ENCODE measurements at places on chromosomes 4 and X. TPM values are rescaled to one million over a fixed set of nuclear protein-coding genes. Genes with fewer than 3 reads are reported as not detected.

The SNCA gene
- 1.7 TPM for total RNA-seq

The AFM gene
- total RNA-seq, result not detected

The PFKFB1 gene
- total RNA-seq, result 0.65 TPM

The TRIML1 gene
- not detected for total RNA-seq

The HS3ST1 gene
- 0.47 TPM for total RNA-seq

DNA sequence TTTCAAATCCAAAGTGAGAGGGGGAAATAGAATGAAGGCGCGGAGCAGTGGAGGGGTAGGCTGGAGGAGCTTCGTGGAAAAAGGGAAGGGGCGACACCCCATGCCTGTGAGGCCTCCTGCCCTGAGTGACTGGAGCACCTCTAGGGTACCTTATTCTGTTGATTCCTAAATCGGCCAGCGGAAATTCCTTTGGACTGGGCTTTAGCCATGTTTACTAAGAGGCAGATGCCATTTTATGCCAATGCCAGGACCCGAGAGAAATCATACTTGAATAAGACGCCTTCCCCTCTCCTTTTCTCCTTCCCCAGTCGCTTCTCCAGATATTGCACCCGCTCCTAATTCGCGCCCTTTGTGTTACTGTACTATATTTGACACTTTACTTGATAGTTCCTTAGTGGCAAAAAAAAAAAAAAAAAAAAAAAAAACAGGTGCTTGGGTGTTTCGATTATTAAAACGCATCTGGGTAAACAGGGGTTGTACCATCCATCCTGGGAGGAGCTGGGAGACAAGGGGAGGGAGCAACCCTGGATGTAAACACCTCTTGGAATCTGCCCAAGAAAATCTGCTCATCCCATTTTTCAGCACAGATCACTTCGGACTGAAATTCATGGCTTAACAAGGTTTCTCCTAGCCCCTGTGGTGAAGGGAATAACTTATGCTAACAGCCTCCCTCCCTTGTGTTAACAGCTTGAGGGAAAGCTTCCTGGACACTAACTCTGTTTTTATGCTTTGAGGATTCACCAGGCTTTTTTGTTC is 1.5 kb downstream of the BMP3 start:
- no peak for DNase-seq
- peak overlapping the region; percentile 77 for H3K4me3 ChIP-seq
- peaks cover 60% of the 10 kb centered on the region for H3K27me3 ChIP-seq
- peaks cover 15% of the 10 kb centered on the region for H3K4me1 ChIP-seq
- no peak overlapping the region for H3K27ac ChIP-seq

- peaks cover 7% of the 10 kb centered on the region for H3K4me1 ChIP-seq
- no peak overlapping the region for H3K4me3 ChIP-seq
- H3K27ac ChIP-seq, result no peak overlapping the region
- H3K27me3 ChIP-seq, result peaks cover 9% of the 10 kb centered on the region
- no peak for DNase-seq
These were observed 80.8 kb upstream of the ACSL1 start for GRCh38 chr4:184906480-184907097.

- H3K36me3 ChIP-seq, result no peaks in the 10 kb centered on the region
- no peak for DNase-seq
- no peaks in the 10 kb centered on the region for H3K4me1 ChIP-seq
- no peak overlapping the region for H3K4me3 ChIP-seq
These were observed 12.2 kb upstream of the FGF2 start for GRCh38 chr4:122814426-122814825.

GRCh38 chr4:7335344-7336066 is 99.2 kb downstream of the PSAPL1 start:
- H3K27ac ChIP-seq, result no peak overlapping the region
- no peak overlapping the region for H3K4me3 ChIP-seq
- no peaks in the 10 kb centered on the region for H3K27me3 ChIP-seq
- DNase-seq, result peak; percentile 77
- no peaks in the 10 kb centered on the region for H3K4me1 ChIP-seq

DNA sequence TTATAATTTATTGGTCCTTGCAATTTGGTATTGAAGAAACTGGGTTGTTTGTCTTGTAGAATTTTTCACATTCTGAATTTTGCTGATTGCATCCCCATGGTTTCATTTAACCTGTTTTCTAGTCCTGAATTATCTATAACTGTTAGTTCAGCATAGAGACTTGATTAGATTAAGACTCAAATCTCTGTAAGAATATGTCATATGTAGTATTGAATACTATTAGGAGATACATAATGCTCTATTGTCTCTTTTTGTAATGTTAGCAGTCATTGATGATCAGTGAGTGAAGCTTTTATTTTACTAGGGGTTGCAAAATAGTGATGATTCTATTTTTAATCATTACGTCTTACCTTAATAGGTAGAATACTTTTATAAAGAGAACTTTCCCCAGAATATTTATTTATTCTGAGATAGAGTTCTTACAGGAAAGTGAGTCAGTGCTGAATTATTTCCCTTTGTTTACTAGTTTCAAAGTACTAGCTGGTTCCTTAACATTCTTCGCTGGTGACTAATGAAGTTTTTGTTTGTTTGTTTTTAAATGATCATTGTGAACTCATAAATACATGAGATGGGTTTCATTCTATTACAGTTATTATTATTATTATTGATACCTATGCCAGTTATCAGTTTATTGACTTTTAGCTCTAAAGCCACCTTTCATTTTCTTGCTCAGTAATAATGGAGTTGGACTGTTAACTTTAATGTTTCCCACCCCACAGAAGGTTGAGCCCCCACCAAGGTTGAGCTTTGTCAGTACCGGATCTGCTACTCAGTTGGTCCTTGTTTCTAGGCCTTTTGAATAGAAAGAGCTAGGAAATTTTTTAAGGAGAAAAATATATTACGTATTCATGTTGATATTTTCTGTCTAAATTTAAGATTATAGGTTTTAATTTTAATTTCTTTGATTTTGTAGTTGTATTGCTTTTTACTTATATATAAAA is 102.3 kb downstream of the LARP1B start:
- no peak overlapping the region for H3K27ac ChIP-seq
- H3K27me3 ChIP-seq, result no peaks in the 10 kb centered on the region
- DNase-seq, result no peak
- no peaks in the 10 kb centered on the region for H3K4me1 ChIP-seq
- no peaks in the 10 kb centered on the region for H3K36me3 ChIP-seq

GRCh38 chr4:44538534-44538933 is 89.9 kb upstream of the KCTD8 start:
- no peaks in the 10 kb centered on the region for H3K4me1 ChIP-seq
- DNase-seq, result no peak
- no peaks in the 10 kb centered on the region for H3K27me3 ChIP-seq
- no peak overlapping the region for H3K4me3 ChIP-seq
- no peaks in the 10 kb centered on the region for H3K36me3 ChIP-seq

DNA sequence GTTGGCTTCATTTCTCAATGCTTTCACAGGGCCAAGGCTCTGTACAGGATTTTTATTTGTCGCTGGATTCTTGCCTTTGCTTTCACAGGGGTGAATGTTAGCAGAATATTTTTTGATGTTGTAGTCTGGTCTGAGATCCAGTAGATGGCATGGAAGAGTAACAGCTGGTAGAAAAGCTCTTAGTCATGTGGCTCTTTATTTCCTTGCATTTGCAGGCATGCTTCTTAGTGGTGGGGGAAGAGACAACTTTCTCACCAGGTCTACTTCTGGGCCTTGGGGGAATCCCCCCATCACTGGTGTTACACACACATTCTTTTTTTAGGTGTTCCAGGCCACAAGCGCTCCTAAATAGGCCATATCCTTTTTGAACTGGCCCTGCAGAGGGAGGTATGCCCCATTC is 58.2 kb upstream of the DKK2 start:
- peaks cover 2% of the 10 kb centered on the region for H3K27me3 ChIP-seq
- no peaks in the 10 kb centered on the region for H3K36me3 ChIP-seq
- H3K27ac ChIP-seq, result no peak overlapping the region
- DNase-seq, result no peak
- H3K4me3 ChIP-seq, result no peak overlapping the region
- no peaks in the 10 kb centered on the region for H3K4me1 ChIP-seq

DNA sequence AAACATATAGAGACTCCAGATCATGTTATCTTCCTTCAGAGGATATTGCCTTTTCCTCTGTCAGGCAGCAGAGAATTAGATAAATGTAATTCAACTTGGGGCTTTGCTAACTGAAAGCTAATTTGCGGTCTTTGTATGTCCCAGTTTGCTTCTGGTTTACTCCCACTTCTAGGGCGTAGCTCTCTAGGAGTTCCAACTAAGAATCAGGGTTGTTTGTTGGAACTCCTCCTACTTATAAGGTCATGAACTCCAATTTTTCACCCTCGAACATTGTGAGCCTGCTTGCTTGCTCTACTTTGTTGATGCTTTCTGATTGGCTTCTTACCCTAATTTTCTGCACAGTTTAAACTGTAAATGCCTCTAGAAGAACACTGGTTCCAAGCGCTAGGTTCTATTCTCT is 66.1 kb downstream of the FMR1NB start:
- no peak overlapping the region for H3K27ac ChIP-seq
- no peaks in the 10 kb centered on the region for H3K27me3 ChIP-seq
- no peak for DNase-seq
- H3K4me3 ChIP-seq, result no peak overlapping the region
- no peaks in the 10 kb centered on the region for H3K36me3 ChIP-seq

DNA sequence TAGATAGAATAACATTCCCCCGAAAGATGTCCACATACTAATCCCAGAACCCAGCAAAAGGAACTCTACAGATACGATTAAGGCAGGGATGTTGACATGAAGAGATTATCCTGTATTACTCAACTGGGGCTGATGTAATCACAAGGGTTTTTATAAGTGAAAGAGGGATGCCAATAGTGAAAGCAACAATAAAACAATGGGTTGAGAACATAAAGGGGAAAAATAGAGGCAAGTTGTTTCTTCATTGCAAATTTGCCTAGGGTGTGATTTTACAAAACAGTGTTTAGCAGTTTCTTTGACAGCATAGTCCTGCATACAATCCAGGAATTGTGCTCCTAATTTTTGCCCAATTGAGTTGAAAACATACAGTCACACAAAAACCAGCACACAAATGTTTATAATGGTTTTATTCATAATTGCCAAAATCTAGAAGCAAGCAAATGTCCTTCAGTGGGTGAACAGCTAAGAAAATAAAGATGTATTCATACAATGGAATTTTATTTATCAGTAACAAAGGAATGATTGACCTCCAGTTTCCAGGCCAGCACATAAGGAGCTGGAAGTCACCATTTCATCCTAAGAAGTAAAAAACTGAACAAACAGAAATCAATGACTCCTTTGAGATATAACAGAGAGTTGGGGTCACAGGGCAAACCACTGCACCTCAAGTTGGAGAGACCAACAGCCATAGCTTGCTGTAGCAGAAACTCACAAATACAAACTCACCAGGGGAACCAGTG is 107.2 kb downstream of the CENPC start:
- no peak for DNase-seq
- peaks cover 2% of the 10 kb centered on the region for H3K4me1 ChIP-seq
- peaks cover 40% of the 10 kb centered on the region for H3K36me3 ChIP-seq
- no peaks in the 10 kb centered on the region for H3K27me3 ChIP-seq

GRCh38 chrX:128739539-128739938 is 687.3 kb upstream of the ACTRT1 start:
- H3K27ac ChIP-seq, result no peak overlapping the region
- no peak for DNase-seq
- no peaks in the 10 kb centered on the region for H3K36me3 ChIP-seq

- H3K27ac ChIP-seq, result no peak overlapping the region
- no peak for DNase-seq
These were observed 29.2 kb downstream of the TBC1D9 start for GRCh38 chr4:140726776-140727500.

GRCh38 chrX:133658293-133658911 is 243.1 kb upstream of the GPC4 start:
- no peak for DNase-seq
- no peaks in the 10 kb centered on the region for H3K4me1 ChIP-seq
- H3K36me3 ChIP-seq, result no peaks in the 10 kb centered on the region
- H3K27me3 ChIP-seq, result no peaks in the 10 kb centered on the region

GRCh38 chr4:98828801-98829200 is 100.1 kb downstream of the EIF4E start:
- H3K4me1 ChIP-seq, result peaks cover 7% of the 10 kb centered on the region
- H3K27ac ChIP-seq, result no peak overlapping the region
- peaks cover 9% of the 10 kb centered on the region for H3K27me3 ChIP-seq
- DNase-seq, result peak; percentile 29
- H3K36me3 ChIP-seq, result no peaks in the 10 kb centered on the region

- H3K36me3 ChIP-seq, result no peaks in the 10 kb centered on the region
- H3K4me3 ChIP-seq, result no peak overlapping the region
- no peak overlapping the region for H3K27ac ChIP-seq
These were observed 60.4 kb downstream of the ZCCHC12 start for GRCh38 chrX:118883994-118884393.

DNA sequence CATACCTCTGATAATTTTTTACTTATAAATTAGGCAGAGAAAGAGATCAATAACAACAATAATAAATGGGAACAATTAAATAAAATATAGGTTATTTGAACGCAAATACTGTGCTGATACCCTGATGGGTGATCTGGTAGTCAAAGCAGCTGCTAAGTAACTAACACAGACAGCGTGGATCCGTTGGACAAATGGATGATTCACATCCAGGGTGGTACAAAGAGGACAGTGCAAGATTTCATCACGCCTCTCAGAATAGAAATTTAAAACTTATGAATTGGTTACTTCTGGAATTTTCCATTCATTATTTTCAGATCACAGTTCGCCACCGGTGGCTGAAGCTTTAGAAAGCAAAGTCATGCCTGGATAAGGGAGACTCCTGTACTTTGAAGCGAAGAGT is 1066.0 kb upstream of the ADGRL3 start:
- no peaks in the 10 kb centered on the region for H3K36me3 ChIP-seq
- no peaks in the 10 kb centered on the region for H3K27me3 ChIP-seq
- no peak overlapping the region for H3K27ac ChIP-seq
- H3K4me3 ChIP-seq, result no peak overlapping the region

DNA sequence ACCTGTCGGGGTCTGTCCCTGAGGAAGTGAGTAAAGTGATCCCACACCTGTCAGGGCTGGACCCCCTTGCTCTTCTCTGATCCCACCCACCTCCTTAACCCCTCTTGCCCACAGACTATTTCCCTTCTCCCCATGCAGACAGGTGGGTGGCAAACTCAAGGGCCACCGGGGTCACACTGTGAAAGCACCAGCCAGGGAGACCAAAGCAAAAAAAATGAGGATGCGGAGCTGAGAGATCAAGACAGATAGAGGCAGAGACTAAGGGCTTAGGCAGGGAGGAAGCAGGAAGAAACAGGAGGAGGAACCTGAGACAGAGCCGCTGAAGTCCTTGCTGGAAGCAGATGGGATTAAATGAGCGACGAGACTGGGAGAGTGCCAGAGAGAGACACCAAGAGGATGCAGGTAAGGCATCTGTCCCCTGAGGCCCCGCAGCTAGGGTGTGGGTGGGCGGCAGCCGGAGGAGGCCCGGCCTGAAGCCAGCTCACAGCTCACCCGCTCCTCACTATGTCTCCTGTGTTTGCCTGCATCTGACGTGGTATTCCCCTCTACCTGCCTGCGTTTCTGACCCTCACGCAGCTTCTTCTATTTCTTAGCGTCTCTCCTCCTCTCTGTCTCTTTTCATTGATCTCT is 7.2 kb downstream of the TIMM17B start:
- peaks cover 12% of the 10 kb centered on the region for H3K4me1 ChIP-seq
- peak overlapping the region; percentile 86 for H3K27ac ChIP-seq
- peaks cover 4% of the 10 kb centered on the region for H3K27me3 ChIP-seq
- peak overlapping the region; percentile 95 for H3K4me3 ChIP-seq
- DNase-seq, result no peak
